ENCODE measurements at places on chromosomes 16 and 17.

DNA sequence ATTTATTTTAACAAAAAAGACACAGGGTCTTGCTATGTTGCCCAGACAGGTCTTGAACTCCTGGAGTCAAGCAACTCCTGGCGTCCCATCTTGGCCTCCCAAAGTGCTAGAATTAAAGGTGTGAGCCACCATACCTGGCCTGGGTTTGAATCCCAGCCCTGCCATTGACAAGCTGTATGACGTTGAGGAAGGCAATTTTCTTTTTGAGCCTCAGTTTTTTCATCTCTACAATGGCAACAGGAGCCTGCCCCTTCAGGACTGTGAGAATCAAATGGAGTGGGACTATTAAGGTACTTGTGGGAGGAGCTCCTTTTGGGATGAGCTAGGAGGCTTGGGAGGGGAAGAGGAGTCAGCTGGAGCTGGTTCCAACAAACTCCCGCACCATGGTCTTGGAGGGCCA is 6.2 kb downstream of the RARA start:
- no peak for DNase-seq

- no peak for DNase-seq
These were observed 78.9 kb downstream of the IRX5 start for GRCh38 chr16:55009581-55009980.

GRCh38 chr16:72203401-72203800 is 31.4 kb upstream of the PMFBP1 start:
- no peak for DNase-seq

GRCh38 chr16:2874912-2875362 is 8.1 kb upstream of the FLYWCH2 start:
- DNase-seq = peak; percentile 85

- DNase-seq = no peak
These were observed 191.6 kb upstream of the GSE1 start for GRCh38 chr16:85421338-85422195.

GRCh38 chr17:6941989-6942388 is 53.9 kb upstream of the ALOX12 start:
- no peak for DNase-seq

- no peak for DNase-seq
These were observed 17.7 kb downstream of the POLR3E start for GRCh38 chr16:22314661-22315626.

- DNase-seq = no peak
These were observed 52.5 kb upstream of the NKD1 start for GRCh38 chr16:50495673-50496072.

- DNase-seq = no peak
These were observed 161.7 kb upstream of the MAF start for GRCh38 chr16:79762217-79762616.

DNA sequence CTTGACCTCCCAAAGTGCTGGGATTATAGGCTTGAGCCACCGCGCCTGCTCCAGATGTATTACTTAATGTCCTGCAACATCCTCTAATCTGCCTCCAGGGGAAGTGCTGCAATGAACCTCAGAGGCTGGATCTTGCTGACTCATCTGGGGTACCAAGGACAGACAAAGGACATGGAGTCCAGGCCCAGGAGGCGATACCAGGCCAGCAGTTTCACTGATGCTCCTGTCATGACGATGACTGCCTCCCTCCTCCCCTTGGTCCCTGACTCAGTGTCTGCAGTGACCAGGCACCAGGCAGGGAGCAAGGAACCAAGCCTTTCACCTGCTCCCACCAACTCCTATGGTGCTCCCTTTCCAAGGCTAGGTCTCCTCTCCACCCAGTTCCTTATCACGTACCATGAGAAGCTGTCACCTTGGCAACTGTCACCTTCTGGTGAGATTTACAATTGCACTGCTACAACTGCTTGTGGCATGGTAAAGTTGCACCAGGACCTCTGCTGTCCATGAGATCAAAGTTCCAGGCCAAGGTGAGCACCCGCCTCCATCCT is 21.6 kb upstream of the PHOSPHO1 start:
- no peak for DNase-seq

- no peak for DNase-seq
These were observed 64.3 kb downstream of the PRMT7 start for GRCh38 chr16:68374961-68375660.

DNA sequence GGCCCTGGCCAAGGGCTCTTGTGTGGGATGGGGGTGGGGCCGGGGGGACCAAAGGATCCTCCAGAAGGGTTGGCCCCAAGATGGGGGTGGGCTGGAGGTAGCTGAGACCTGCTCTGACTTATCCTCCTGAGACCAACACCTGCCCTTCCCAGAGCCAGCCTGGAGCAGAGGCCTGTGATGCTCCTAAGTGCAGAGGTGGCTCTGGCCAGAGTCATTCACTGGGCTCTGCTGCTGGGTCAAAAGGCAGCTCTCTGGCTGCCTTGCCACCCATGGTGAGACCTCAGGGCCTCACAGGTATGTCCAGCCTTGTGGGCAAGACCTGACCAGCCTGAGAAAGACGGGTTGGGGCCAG is 393 bp downstream of the SERPINF2 start:
- DNase-seq = no peak

DNA sequence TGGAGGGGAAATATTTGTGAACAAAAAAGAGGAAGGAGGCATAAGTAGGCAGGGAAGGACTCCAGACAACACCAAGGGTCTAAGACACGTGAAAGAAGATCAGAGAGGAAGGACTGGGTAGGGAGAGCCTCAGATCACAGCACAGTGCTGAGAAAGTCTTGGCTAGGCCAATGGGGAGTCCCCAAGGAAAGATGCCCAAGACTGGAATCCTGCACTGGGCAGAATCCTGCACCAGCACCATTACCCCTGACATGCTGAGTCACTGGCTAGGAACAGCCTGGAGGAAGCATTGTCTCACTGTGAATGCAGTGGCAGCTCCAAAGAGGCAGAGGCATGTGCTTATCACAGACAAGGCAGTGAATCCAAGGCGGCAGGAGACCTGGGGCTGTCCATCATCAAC is 19.2 kb downstream of the CLEC19A start:
- no peak for DNase-seq

DNA sequence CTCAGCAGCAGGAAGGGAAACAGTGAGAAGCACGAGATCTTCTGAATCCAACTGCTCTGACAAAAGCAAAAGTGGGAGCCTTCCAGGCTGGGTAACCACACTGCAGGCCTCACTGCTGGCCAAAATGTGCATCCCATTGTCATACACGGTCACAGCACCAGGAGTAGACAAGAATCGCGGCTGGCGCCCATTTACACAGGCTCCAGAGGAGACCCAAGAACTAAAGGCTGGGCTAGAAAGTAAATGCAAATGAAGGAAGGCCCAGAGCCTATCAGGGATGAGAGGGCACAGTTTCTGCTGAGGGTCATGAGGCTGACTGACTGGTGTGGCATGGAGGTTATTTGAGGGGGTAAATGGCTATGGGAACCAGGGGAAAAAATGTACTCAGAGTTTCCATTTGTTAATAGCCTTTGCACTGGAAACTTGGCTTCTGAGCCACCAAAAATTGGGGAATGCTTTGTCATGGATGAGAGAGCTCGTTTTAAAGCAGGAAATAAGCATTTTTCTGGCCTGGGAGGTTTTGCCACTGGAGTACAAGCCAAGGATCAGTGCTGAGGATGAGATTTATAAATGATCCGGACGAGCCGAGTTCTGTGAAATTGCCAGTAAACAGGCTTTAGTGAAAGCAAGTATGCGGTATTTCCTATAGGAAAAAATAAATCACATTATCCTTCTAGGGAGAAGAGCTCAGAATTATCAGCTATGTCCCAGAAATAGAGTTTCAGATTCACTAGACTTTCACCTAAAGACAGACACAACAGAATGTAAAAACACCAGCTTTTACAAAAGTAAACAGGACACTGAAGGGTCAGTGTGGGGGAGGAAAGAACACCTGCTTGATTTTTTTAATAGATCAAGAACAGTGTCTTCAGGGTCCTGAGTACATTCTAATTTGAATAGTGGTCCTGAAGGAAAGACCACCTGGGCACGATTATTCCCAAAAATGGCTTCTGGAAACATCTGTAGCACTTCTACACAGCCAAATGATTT is 66.9 kb upstream of the GSG1L start:
- no peak for DNase-seq

- peak; percentile 94 for DNase-seq
These were observed 36.4 kb downstream of the GPT2 start for GRCh38 chr16:46920402-46921068.

- no peak for DNase-seq
These were observed 19.3 kb downstream of the UNK start for GRCh38 chr17:75803883-75804282.

DNA sequence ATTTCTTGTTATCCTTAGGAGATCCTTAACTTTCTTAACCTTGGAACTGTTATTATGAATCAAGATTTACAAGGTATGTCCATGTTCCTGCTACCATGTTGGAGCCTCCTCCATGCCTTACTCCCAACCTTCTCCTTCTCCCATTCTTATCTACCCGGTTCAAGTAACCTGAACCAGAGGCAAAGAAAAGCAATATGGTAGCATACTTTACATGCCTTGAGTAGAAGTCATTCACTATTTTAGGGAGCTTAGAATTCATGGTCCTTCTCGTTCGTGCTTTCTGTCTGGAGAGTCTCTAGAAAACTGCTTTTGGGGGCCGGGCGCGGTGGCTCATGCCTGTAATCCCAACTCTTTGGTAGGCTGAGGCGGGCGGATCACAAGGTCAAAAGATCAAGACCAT is 37.7 kb downstream of the LDHD start:
- DNase-seq = no peak
